ENCODE measurements at places on chromosomes 7 and 10.

- peak; percentile 15 for DNase-seq
These were observed 8.3 kb downstream of the ATOH7 start for GRCh38 chr10:68223535-68224165.

DNA sequence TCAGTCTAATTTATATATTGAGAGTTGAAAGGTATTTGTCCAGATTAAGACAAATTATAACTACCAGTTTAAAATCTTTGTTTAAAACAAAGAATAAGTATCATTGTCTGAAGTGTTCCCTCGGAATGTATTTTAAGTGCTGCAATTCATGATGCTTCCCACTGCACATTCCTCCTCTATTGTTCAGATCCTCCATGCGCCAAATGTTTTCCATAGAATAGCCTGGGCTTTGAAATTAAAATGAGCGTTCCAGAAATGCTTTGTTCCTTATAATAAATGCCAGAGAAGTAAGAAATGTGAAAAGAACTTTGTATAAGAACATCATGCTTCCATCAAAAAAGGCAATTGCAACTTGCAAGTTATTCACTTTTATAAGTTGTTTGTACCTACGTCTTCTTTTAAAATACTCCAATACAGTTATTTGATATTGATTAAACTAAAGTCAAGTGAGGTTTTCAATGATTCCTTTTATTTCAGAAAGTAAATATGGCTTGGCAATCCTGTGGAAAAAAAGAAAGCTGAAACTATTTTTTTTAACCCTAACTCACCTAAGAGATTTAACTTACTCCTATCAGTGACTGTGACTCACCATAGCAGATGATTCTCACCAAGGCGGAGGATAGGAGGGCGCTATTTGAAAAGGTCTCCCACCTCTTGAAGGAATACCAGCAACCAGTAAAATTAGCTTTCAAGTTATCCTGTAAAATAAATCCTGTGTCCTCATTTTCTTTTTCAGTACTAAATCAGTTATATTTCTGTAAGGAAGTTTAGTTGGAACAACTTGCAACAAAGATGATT lies 85.8 kb downstream of the CTNNA3 start:
- no peak for DNase-seq

DNA sequence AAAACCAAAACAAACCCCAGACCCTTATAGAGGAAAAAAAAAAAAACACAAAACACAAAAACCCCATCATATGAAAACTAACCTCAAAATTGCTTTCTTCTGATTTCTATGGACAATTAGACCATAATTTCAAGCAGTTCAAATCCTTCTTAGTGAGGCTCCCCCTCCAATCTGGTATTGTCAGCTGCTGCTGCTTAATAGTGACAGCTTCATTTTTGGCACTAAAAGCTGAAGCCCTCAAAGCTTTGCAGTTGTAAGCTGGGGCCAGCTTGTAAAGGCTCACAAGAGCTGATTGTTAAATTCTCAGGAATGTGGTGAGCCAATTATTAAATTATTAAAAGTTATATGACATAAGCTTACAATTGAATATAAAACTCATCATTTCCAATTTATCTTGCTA lies 21.9 kb downstream of the ATXN7L1 start:
- no peak for DNase-seq

GRCh38 chr10:3173171-3173878 lies 743 bp upstream of the PITRM1 start:
- peak; percentile 81 for DNase-seq

DNA sequence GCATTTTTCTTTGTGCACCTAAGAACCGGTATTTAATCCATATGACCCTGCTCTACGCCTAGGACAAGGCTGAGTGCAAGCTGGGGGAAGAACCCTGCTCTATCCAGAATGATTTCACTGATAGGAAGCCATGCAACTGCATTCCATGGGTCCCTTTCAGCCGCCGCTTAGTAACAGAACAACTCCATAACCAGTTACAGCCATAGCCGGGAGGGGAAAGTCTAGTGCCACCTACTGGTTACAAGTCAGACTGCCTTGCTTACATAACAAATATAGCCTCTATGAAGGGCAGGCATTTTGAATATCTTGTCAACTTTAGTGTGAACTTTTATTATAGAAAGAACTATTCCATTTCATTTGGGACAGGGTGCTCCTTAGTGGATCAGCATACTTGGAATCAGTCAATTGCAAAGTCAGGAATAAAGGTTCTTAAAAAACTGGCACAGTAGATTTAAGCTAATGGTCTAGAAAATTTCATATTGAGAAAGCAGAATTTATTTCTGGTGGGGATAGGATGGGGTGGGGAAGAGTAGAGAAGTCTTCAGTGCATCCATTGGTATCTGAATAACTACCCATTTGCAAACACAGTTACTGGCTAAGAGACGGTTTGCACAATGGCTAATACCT lies 521.7 kb downstream of the ADRA2A start:
- DNase-seq = peak; percentile 56

DNA sequence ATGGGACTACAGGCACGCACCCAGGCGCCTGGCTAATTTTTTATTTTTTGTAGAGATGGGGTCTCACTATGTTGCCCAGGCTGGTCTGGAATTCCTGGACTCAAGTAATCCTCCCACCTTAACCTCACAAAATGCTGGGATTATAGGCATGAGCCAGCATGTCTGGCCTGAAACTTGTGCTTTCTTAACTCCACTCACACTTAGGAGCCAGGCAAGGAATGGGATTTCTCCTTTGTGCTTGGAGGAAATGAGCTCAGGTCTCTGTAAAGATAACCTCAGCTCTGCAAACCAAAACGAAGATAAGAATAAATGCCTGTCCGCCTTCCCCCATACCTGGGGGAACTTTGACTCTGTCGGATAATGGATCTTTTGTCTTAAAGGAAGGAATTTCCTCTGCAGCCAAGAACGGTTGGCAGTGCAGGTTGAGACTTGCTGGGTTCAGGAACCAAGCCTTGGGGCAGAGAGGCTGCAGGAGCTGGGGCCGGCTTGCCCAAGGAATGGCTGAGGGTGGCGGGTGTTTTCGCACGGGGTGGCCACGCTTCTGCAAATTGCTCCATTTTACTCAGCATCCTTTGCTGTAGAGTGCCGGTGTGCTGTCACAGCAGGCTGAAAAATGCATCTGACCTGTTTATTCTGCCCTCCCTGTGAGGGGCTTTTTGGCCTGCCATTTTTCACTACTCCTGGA lies 174.2 kb downstream of the KIAA1217 start:
- no peak for DNase-seq

DNA sequence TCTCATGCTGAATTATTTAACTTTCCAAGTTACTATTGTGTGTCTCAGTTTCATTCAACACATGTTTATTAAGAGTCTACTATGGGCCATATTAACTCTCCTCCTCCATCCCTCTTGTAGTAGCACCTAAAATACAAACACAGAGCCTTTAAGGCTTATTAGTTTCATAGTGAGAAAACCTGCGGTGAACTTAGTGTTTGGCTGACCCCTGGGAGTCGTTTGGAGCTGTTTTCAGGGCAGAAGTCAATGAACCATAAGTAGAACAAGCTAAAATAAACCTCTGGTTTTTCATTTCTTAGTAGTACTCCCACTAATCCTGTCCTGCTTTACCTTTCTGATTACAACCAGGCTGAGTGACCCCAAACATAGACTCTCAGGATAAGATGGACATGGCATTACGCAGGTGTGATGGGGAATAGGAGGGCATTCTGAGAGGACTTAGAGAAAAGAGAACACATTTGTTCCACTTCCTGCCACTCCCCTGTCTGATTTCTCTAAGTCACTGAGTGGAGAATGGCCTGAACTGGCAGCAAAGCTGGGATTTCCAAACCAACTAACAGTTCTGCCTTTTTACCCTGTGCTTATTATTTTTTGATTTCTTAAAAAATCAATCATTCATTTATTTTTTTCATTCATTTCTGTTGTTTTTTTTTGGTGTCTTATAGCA lies 74.5 kb downstream of the LRMDA start:
- no peak for DNase-seq

- DNase-seq = no peak
These were observed 24.9 kb upstream of the ADO start for GRCh38 chr10:62779487-62780248.

DNA sequence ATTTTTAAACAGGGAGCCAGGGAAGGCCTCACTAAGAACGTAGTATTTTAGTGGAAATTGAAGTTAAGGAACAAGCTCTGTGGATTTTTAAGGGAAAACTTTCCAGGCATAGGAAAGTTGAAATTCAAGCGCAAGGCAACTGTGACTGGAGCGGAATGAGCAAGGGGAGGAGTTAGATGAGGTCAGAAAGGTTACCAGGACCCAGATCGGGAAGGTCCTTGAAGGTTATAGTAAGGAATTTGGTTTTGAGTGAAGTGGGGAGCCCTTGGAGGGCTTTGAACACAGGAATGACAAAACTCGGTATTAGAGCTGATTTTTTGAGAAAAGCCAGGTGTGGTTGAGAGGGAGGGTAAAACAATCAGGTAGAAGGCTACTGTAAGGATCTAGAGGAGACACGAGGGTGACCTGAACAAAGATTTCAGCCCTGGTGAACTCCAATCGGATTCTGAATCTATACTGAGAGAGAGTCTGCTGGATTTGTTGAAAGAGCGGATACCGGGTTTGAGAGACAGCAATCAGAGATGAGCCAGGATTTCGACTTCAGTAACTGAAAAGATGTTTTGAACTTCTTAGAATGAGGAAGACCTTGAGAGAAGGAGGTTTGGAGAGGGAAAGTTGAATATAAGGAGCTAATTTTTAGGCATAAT lies 1013.9 kb downstream of the NRG3 start:
- DNase-seq = peak; percentile 63
